NCI-H146 (cell line): ENCODE measurements at places on chromosomes 3 and 15.

GRCh38 chr3:67646586-67647234 lies 7.7 kb downstream of the SUCLG2 start:
- no peak for DNase-seq

DNA sequence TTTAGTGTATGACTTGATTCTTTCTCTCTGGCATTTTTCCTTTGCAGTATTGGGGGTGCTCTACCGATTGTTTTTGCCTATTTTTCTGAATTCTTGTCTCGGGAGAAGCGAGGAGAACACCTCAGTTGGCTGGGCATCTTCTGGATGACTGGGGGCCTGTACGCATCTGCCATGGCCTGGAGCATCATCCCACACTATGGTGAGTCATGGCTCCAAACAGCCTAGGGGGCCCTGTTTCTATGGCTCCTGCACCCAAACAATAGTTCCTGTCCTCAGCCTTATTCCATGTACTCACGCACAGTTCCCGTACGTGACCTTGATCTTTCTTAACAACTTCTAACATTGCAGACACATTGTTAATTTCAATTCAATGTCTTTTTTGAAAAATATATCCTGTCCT lies 152.3 kb downstream of the SV2B start:
- no peak for DNase-seq

DNA sequence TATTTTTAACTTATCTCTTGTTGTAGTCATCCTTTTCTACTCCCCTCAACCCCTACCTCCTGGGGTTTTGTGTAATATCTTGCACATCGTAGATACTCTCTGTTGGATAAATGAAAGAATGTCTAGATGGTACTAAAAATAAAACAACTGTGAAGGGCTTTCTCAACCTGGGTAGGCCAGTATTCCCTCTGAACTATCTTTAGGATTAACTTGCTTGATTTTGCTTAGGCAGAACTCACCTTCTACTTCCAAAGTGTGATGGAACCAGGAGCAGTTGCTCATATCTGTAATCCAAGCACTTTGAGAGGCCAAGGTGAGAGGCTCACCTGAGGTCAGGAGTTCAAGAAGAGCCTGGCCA lies 32.8 kb upstream of the TIPARP start:
- no peak for DNase-seq

DNA sequence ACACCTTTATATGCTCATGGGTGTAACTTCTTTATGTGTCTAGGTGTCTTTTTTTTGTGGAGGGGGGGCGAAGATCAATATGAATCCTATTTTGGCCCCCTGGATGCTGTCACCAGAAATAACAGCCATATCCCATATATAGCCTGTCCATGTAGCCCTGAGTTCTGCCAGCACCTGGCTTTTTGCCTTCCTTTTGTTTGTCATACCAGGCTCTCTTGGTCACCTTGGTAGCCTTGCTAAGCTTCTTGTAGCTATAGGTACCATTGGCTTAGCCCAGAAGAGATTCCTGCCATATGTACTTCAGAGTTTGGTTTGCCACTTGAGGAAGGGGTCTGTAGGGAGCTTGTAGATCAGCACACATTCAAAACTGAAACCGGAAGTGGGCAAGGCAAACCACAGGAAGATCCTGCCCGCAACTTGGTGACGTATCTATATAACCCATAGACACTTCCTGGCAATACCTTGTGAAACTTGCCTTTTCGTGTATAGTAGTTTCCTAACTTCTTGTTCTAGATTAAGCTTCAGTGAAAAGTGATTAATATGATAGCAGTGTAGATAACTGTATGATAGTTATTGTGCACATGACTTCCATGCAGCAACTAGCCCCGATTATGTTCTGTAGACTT lies 11.9 kb downstream of the RASA2 start:
- no peak for DNase-seq

DNA sequence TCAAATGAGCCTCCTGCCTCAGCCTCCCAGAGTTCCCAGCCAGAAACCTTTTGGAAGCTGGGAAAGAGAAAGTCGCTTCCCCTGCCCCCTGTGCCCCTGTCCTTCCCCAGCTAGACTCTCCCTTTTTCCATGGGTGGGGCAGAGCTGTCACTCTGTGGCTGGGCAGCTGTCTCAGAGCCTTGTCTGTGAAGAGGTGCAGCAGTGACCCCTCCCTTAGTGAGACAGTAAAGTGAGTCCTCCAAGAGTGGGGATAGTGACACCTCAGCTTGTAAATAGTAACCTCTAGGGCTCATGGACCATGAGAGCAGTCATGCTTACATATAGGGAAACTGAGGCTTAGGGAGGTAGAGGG lies 76.3 kb downstream of the SMAD6 start:
- no peak for DNase-seq

GRCh38 chr15:76846782-76847181 lies 58.4 kb downstream of the SCAPER start:
- DNase-seq = no peak

GRCh38 chr15:91049378-91050127 lies 27.2 kb upstream of the VPS33B start:
- peak; percentile 59 for DNase-seq

DNA sequence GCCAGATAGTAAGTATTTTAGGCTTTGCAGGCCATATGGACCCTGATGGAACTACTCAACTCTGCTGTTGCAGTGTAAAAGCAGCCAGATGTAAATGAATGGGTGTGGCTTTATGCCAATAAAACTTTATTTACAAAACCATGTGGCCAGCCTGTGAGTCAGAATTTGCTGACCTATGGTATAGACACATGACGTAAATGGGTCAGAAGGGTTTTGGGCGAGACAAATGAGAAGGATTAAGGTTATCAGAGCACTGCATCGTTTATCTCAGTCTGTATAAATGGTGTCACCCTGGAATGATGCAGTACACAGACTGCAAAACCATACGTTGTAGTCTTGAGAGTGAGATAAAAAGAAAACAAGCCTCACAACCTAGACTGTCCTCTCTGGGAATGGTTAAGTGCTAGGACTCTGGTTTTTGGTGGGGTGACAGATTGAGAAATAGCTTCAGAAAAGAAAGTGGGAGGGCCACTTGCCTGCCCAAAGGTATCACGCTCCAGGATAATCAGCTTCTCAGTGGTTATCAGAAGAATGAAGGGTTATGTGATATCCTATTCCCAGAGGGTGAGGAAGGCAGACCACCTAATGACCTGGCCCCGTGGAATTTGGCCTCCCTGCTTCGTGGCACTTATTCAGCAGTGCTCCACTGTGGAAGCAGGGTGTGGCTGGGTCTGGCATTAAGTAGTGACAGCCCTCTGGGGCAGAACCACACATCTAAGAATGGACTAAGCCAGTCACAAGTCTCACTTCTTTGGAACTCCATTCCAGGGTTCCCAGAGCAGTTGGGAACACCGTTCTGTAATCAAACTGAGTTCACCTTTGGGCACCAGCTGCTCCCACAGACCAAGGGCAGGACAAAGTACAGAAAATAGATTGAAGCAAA lies 46.1 kb downstream of the ABHD5 start:
- no peak for DNase-seq

- no peak for DNase-seq
These were observed 1.4 kb downstream of the PARP14 start for GRCh38 chr3:122681974-122682409.

- DNase-seq = no peak
These were observed 33.0 kb upstream of the CDCP1 start for GRCh38 chr3:45179163-45179562.

DNA sequence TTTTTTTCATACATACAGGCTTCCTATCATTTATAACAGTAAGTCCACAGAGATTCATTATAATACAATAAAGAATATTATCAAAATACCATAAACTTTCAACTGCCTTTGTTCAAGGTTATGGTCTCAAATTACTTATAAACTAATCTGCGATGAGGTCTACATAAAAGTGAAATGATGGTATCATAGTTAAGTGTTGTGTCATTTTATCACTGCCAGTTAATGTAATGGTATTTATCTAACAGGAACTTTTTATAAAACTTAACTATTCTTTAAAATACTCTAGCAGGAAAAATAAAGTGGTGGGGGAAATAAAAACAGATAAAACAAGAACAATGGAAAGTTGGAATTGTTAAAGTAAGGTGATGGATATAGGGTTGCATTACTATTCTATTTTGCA lies 153.1 kb downstream of the OSBPL10 start:
- DNase-seq = no peak

GRCh38 chr3:124965413-124965812 lies 30.9 kb upstream of the MUC13 start:
- DNase-seq = peak; percentile 80

DNA sequence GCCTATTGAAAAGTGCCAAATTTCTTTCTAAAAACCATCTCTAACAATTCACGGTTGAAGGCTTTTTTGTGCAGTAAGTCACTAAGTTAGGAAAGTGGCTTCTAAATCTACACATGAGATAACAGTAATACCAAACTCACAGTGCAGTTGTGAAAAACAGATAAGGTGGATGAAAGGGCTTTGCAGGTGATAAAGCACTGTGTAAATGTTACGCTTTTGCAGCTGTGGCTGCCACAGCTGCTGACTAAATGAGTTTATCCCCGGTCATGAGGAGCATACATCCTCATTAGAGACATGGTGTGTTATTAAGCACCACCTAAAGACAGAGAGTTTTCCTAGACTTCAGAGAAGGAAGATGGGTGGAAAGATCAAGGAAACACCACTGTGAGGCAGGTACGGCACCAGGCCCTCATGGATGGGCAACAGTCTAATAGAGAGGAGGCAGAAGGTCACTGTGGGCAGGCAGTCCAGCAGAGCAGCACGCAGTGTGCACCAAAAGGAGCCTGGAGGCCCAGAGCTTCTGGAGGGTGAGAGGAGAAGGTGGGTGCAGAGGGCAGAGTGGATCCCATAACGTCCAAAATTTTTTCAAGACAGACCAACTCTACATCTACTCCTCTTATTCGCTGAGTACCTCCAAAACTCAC lies 68.5 kb downstream of the FMN1 start:
- DNase-seq = no peak

DNA sequence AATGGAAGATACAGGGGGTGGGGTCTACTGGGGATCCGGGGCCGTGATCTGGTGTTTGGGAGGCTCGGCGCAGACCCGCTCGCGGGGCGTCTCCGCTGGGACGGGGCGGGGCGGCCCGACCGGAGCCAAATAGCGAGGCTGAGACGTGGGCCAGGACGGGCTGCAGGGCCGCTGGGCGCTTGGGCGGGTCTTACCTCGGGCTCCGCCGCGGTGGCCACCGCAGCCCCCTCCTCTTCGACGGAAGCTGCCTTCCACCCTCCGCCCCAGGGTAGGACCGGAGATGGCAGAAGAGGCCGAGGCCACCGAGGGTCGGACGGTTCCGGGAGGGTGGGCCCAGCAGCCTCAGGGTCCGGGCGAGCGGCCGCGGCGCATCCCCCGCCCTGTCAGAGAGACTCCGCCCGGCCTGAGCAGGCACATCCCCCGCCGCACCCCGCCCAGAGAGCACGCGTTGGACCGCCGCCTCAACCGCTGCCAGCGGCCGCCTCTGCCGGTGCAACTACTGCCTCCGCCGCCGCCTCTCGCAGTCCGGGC lies 399 bp downstream of the MYO9A start:
- DNase-seq = no peak
